ENCODE measurements at places on chromosomes 7 and 10.

GRCh38 chr7:47622586-47622945 is 40.7 kb upstream of the TNS3 start:
- DNase-seq = no peak

- DNase-seq = no peak
Observed at GRCh38 chr7:12584930-12585329, 14.4 kb downstream of the SCIN start.

GRCh38 chr10:77686096-77686495 is 48.5 kb upstream of the KCNMA1 start:
- no peak for DNase-seq

DNA sequence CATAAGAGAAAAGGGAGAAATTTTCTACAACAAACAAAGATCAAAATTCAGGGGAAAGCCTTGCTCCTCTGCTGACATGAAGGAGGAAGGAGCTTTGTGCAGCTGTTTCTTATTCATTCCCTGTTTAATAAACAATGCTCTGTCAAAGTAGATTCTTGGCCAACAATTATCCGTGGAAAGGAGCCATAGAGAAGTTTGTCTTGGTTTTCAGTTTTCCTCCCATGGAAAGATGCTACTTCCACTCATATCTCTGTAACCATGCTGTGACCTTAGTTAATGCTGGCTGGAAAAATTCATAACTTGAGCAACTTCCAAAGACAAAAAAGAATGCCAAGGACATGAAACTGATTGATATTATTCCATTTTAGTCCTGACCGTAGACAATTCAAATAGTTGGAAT is 8.1 kb downstream of the DDC start:
- DNase-seq = no peak

DNA sequence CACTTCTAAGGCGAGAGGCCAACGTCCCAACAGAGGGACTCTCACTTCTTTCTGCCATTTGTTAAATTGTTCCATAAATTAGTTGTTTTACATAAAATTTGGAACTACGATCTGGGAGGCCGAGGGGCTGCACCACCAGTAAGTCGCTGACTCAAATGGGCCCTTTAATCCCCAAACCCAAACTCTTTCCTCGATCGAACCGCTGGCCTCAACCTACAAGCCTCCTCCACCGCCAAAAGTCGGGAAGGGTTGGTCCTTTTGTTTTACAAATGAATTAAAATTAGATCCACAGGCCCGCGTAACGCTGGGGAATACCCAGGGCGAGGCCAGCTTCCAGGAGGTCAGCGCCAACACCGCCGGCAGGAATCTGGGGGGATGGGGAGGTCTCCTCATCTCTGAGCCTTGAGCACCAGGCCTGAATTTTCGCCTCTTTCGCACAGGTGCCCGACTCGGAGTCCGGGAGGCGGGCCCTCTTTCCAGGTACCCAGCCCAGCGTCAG is 1.2 kb upstream of the FOXI2 start:
- no peak for DNase-seq

GRCh38 chr7:137931823-137932222 is 70.1 kb downstream of the CREB3L2 start:
- no peak for DNase-seq

- no peak for DNase-seq
Observed at GRCh38 chr7:97868788-97869187, 3.4 kb downstream of the ASNS start.
